T-helper 9 cell (primary cell): ENCODE measurements at places on chromosomes 12 and 14.

- DNase-seq = no peak
Observed at GRCh38 chr12:27237790-27238771, 6.0 kb upstream of the STK38L start.

- DNase-seq = no peak
Observed at GRCh38 chr14:51613416-51613815, 38.3 kb upstream of the FRMD6 start.

DNA sequence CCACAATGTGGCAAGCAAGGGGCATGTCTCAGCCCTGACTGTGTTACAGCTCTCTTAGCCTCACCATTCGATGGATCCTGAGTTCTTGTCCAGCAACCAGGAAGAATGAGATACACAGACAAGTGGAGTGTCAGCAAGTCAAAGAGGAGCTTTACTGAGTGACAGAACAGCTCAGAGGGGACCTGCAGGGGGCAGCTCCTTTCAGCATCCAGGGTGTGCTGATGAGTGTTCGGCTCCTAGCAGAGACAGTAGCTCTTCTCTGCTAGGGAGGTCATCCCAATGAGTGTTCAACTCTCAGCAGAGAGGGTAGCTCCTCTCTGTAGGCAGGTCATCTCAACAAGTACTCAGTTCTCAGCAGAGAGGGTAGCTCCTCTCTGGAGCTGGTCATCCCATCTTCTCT lies 19.1 kb downstream of the SYNJ2BP start:
- DNase-seq = no peak

DNA sequence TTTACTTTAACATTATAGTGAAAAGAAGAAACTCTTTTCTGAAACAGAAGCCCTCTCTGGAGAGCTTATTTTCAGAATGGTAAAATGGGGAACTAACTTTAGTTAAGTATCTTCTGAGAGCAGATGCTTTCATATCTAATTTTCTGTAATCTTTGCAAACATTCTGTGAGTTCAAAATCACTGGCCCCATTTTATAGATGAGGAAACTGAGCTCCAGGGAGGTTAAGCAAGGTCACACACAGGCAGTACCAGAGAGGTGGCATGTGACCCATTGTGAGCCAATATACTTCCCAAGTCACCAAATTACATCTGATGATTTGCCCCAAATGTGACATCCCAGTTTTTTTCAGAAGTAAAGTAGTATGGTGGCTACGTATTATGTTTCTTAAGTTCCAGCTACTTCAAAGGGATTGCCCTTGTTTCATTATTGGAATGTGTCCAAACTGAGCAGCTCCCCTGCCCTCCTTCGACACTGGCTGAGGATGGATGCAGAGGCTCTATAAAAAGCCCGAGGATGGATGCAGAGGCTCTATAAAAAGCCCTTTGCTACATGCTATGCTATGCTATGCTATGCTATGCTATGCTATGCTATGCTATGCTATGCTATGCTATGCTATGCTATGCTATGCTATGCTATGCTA lies 36.2 kb upstream of the NUDT4 start:
- no peak for DNase-seq

DNA sequence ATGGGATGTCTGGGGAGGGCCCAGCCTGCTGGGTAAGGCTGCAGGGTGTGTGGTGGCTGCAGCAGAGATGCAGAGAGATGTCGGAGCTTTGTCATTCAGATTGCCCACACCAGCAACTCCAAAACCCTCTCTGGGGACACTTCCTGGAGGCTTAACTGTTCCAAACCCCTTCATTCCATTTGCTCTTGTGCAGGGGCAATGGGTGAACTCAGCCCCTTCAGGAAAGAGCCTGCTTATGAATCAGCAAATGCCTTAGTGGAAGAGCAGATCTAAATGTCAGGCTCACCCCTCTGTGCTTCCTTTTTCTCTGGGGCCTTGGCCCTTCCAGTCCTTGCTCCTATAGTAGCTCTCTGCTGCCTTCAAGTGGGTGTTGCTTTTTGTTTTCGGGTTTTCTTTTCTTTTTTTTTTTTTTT lies 36.7 kb upstream of the GPATCH2L start:
- no peak for DNase-seq

DNA sequence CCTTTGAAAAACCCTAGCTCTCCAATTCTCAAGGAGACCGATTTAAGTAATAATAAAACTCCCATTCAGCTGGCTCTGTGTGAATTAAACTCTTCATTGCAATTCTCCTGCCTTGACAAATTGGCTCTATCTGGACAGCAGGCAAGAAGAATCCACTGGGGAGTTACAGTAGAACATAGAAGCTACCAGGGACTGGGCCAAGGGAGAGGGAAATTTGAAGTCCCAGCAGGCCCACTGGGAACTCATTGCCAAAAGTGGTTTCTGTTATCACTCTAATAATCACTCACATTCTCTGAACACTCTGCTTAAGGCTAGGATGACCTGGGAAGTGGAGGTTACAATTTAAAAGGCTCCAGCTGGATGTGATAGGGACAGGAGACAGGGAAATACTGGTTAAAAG lies 384.5 kb upstream of the CCDC196 start:
- DNase-seq = no peak

GRCh38 chr12:121015825-121016766 lies at the start of gene C12orf43:
Gene C12orf43 (minus strand): TSS chr12:121016487. CDS start chr12:121016474, 13 bp downstream.
- peak; percentile 87 for DNase-seq

- DNase-seq = no peak
Observed at GRCh38 chr12:24378548-24379407, 429.3 kb upstream of the SOX5 start.

DNA sequence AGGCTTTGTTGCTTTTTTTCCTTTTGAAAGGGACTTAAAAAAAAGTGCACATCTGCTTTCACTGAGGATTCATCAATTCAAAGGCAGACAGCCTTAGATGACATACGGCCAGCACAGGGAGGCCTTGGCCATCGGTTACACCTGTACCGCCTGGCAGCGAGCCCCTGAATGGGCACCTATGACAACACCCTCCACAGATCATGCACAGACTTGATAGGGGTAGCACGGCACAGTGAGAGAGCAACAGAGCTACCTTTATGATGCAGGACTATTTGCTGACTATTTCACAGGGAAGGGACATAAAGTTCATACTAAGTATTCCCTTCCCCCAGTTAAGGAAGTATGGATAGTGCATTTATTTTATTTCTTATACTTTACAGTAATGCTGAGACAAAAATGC lies 137.9 kb upstream of the ARID2 start:
- DNase-seq = no peak

DNA sequence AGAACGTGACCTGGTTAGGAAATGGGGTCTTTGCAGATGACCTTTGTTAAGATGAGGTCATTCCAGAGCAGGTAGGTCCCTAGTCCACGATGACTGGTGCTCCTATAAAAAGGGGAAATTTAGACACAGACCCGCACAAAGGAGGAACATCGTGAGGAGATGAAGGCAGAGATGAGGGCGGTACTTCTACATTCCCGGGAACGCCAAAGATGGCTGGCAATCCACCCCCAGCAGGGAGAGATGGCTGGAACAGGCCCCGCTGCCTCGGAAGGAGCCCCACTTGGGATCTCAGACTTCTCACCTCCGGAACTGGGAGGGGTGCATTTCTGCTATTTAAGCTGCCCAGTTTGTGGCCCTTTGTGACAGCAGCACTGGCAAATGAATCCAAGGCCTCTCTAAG lies 85.0 kb downstream of the ITPK1 start:
- no peak for DNase-seq

DNA sequence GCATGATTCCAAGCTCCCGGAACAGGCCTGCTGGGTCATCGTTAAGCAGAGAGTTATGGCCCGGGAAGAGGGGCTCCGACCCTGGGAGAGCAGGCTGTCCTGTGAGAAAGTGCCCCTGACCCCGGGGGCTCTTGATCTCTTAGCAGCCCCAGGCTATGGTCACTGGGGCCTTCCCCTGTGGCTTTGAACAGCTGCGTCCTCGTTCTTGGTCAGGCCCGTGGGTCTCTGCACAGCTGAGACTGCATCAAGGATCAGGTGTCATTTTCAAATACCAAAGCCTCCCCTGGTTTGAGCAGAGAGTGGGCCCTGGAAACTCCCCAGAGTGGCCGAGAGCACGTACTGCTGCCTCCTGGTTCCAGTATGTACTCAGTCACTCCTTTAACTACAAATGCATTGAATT lies 114.8 kb downstream of the ESRRB start:
- DNase-seq = no peak

DNA sequence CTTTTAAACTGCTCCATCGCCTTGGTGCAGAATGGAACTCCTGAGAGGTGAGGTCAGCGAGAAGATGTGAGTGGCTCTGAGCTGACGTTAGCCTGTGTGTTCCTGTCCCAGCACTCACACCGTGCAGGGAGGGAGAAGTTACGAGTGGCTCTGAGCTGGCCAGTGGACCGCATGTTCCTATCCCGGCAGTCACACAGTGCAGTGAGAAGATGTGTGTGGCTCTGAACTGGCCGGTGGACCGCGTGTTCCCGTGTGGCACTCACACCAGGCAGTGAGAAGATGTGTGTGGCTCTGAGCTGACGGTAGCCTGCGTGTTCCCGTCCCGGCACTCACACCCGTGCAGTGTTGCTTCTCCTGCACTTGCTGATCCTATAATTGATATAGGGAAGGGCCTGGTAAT lies 59.9 kb downstream of the VCPKMT start:
- DNase-seq = no peak

GRCh38 chr12:96872961-96873360 lies 34.1 kb upstream of the NEDD1 start:
- DNase-seq = no peak

DNA sequence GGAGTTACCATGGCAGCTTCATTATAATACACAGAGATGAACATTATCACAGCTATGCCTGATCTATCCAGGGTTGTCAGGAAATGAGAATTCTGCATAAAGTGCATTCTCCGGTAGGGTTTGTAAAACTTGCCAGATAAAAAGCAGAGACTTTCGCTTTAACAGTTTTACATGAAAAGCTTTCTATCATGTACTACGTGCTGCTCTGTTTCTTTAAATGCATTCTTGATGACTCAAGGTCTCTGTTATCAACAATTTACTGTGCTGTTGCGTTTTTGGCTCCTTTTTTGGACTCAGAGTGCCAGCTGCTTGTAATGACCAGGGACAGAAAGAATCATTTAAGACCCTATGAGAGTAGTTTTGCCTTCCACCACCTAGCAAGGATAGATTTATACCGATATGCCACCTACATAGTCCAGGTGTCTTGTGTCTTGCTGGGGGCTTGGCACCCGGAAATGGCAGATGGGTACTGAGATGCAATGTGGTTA lies 371.2 kb downstream of the BTG1 start:
- no peak for DNase-seq

GRCh38 chr14:88551094-88551870 lies 3.5 kb downstream of the PTPN21 start:
- no peak for DNase-seq

DNA sequence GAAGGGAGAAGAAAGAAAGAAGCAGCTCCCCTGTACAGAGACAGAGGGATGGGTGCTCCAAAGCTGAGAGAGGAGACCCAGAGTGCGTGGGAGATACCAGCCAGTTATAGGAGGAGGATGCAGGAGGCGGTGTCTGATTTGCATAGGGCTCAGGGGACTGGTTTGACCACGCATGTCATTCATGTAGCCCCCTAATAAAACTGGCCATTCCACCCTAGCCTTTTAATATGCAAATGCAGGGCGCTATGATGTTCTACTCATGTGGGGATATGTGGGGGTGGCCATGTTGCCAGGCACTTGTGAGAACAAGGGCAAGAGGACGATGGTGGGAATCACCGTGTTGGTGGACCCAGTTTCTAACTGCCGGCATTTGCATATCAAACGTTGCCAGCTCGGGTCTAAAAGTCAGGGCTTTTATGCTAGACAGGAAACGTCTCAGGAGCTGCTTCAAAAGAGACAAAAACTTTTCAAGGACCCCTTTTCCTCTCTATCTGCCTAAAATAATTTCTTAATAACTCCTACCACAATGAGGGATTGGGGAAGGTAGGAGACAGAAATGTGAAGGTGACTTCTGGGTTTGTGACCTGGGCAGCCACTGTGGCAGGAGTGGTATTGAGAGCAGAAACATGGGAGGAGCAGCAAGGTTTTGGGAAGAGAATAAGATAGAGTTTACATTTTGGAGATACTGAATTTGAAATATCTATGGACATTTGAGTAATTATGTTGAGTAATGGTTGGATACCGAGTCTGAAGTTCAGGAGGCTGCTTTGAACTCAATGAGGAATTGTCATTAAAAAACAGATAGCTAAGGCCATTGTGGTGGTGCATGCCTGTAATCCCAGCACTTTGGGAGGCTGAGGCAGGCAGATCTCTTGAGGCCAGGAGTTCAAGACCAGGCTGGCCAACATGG lies 2.2 kb upstream of the ATXN3 start:
- DNase-seq = no peak

- DNase-seq = peak; percentile 38
Observed at GRCh38 chr14:77024171-77024691, 4.3 kb downstream of the IRF2BPL start.

GRCh38 chr14:79354336-79354735 lies 857.0 kb downstream of the DIO2 start:
- no peak for DNase-seq

- no peak for DNase-seq
Observed at GRCh38 chr14:84409435-84409834, 1120.5 kb upstream of the FLRT2 start.

- no peak for DNase-seq
Observed at GRCh38 chr12:132159555-132160003, 15.3 kb downstream of the NOC4L start.

DNA sequence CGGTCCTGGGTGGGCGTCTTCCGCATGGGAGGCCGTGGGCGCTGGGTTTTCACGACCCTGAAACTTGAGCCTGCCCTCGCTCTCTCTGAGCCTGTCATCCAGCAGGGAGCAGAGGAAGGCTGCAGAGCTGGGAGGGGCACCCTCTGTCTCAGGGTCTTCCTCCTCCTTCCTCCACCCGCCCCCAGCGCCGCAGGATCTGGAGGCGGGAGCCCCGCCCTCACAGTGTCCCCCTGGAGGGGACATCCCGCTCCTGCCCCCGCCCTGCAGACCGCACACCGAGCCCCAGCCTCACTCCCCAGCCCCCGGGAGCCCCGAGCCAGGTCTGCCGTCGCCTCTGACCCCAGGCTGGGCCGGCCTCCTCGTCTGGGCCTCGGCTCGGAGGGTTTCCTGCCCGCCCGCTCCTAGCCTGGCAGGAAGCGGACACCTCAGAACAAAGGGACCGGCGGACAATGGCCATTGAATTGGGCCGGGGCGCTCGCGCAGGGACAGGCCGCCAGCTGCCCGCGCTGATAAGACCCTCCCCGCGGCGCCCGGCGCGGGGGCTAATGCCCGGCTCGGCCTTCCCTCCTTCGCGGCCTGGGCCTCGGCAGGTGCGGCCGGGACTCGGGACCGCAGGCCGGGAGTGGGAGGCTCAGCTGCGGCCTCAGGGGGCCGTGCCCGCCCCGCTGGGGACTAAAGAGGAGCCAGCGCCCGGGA lies 15.3 kb upstream of the NUDT14 start:
- no peak for DNase-seq

DNA sequence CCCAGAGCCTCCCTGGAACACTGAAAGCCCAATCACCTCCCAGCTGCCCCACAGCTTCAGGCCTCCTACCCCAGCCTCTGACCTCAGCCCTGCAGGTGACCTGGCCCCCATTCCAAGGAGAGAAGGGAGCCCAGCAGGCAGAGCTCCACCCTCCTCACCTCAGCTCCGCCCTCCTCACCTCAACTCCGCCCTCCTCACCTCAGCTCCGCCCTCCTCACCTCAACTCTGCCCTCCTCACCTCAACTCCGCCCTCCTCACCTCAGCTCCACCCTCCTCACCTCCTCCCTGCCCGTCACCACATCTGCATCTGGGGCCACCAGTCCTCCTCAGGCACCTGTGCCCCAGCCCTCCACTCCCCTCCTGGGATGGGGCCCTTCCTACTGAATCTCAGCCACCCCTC lies 112.2 kb upstream of the SFSWAP start:
- DNase-seq = no peak
